Putamen (tissue), 1 donor: ENCODE measurements at places on chromosomes 4 and X.

DNA sequence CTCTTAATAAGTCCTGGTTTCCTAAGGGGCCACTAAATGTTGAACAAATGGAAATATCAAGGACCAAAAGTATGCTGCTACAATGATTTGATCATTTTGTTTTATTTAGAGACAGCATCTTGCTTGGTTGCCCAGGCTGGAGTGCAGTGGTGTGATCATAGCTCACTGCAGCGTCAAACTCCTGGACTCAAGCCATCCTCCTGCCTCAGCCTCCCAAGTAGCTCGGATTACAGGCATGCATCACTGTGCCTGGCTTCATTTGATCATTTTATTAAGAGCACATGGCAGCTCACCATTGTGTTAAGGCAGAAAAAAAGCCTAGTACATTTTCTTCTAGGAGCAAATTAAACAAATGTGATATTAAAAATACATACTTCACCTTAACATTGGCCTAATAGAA is 52.7 kb downstream of the DCLK2 start:
- DNase-seq = no peak

DNA sequence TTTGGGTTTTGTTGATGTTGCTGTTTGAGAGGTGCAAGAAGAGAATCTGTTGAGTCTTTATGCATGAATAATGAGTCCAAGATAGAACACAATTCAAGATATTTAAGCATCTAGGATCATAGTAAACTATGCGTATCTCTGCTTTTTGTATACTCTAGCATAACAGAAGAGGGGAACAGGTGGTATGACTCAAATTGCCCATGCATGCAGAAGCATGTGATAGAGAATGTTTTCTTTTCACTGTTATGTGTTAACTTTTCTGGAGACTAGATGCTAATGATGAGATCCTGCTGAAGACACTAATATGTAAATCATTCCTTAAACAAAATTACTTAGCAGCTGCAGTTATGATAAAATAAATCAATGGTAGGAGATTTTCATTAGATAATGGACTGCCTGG is 165.3 kb upstream of the FTHL17 start:
- no peak for DNase-seq

DNA sequence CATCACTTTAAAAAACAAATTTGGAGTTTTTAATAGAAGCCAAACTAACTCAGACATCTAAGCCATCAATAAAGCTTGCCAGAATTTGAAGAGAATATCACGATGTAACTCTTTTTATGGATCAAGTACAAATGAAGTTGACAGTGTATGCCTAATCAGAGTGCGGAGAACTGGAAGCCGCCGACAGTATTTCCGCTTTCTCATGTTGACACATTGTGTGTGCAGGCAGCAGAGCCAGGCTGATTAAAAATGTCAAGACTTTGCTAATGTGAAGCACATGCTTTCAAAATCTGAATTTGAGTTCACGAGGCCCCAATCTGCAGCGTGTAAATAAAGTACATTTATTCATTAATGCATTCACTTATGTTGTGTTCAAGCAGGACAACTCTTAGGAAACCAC is 161.2 kb downstream of the TENM3 start:
- DNase-seq = no peak

- DNase-seq = no peak
Observed at GRCh38 chr4:140253556-140254027, 99.6 kb upstream of the MAML3 start.

DNA sequence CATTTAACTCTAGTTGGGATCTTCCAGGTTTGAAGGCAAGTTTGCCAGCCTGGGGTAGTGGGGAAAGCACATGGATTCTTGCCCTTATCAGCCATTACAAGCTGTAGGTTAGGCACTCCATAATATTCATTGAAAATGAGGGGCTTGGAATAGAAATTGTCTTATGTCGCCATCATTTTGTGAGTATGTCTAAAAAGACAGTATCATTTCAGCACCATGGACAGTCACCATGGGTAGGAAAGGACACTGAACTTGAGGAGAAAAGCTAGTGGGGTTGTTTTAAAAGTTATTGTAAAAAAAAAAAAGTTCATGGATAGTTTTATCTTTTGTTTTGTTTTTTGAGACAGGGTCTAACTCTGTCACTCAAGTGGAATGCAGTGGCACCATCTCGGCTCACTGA is 356.1 kb downstream of the HNRNPD start:
- DNase-seq = no peak

DNA sequence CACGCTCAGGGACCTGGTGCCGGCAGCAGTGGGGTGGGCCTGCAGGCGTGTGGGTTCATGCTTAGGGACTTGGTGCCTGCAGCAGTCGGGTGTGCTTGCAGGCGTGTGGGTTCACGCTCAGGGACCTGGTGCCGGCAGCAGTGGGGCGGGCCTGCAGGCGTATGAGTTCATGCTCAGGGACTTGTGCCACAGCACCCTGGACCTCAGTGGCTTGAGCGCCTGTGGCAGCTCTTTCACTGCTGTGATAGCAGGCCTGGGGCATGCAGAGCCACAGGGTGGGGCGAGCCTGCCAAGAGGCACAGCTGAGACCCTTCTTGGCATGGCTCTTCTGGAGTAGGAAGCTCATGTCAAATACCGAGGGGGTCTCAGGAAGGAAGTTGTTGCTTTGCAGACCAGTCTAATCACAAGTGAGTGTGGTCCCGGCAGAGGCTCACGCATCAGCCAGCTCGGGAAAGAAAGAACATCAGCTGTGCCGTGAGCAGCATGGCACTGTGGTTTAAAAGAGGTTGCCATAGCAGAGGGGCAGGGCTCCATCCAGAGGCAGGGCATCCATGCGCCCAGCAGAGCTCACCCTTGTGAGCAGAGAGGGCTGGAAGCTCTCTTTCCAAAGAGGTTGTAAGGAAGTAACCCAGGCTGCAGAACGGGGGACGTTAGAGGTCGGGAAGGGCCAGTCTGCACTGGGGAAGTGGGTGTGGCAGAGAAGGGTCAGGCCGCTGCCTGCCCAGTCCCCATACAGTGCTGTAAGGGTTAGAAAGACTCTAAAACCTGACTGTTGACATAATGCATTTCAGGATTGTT is 21.1 kb downstream of the PIGG start:
- no peak for DNase-seq

GRCh38 chrX:134161162-134161561 is 75.8 kb upstream of the CCDC160 start:
- no peak for DNase-seq

GRCh38 chr4:53307210-53307609 is 58.7 kb downstream of the SCFD2 start:
- DNase-seq = no peak

GRCh38 chr4:159097785-159098184 is 5.1 kb upstream of the RAPGEF2 start:
- DNase-seq = no peak

- no peak for DNase-seq
Observed at GRCh38 chr4:176971576-176972115, 178.9 kb upstream of the VEGFC start.

- no peak for DNase-seq
Observed at GRCh38 chrX:20028588-20028987, 37.7 kb upstream of the BCLAF3 start.

DNA sequence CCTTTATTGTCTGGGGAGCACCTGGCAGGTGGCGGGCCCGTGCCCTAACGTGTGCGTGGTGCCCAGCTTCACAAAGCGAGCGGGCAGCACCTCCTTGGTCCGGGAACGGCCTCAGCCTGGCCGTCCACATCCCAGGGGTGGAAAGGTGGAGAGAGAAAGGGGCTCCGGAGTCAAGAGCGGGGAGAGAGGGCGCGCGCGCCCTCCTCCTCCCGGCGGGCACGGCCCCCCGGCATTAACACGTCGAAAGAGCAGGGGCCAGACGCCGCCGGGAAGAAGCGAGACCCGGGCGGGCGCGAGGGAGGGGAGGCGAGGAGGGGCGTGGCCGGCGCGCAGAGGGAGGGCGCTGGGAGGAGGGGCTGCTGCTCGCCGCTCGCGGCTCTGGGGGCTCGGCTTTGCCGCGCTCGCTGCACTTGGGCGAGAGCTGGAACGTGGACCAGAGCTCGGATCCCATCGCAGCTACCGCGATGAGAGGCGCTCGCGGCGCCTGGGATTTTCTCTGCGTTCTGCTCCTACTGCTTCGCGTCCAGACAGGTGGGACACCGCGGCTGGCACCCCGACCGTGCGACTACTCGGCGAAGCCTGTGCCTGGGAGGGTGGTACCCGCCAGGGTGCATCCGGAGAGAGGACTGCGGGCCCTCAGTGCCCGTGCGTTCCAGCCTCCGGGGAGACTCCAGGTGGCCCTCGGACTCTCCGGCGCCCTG is at the start of gene KIT:
KIT (plus strand) TSS at position 407 of the 701 bp plus-strand sequence; CDS start at position 465, 58 bp downstream.
- DNase-seq = peak; percentile 39

DNA sequence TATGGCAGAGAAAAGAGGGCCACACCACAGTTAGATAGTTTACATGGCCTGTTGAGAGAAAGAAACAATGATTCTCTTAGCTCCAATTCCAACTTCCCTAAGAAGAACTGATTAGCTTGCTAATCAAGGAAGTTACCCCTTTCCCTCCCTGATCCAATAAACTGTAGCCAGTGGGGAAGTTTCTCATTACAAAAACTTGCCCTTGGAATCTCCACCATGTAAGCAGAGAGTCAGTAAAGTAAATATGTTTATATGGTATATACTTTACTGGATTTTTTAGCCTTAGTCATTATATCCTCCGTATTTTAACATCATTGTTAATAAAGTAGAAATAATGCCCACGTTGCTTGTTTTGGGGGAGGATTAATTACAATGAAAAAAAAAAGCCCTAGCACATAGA is 7.7 kb upstream of the ADGRL3 start:
- no peak for DNase-seq

GRCh38 chr4:138555108-138555507 is 313.0 kb upstream of the SLC7A11 start:
- DNase-seq = no peak

- peak; percentile 49 for DNase-seq
Observed at GRCh38 chr4:110196206-110196870, 2.1 kb downstream of the ELOVL6 start.

DNA sequence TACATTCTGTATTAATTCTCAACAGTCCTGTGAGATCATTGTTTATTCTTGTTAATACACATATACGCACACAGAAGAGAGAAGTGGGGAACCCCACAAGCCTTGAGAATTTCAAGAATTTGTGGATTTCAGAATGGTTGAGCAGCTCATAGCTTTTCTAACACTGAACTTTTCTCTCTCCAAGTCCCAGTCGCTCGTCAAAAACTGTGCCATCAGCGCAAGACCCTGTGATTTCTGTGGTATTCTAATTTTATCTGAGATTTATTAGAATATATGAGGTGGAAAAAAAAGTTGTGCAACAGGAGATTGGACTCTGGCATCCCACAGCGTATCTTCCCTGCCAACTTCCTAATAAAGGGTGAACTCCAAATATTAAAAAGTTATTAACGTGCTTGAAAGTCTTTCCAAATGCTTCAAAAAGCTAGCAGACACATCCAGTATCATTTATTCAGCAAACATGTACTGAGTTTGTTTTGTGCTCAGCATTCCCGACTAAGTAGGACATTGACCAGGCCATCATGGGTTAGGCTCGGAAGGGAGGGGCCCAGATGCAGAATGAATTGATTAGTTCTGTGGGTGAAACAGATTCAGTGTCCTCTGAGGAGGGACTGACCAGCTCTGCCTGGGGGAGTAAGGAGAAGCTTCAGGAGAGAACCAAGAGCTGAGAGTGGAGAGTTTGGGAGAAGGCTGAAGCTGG is 165.6 kb downstream of the CBR4 start:
- no peak for DNase-seq

- no peak for DNase-seq
Observed at GRCh38 chr4:98909646-98910401, 19.1 kb downstream of the EIF4E start.

DNA sequence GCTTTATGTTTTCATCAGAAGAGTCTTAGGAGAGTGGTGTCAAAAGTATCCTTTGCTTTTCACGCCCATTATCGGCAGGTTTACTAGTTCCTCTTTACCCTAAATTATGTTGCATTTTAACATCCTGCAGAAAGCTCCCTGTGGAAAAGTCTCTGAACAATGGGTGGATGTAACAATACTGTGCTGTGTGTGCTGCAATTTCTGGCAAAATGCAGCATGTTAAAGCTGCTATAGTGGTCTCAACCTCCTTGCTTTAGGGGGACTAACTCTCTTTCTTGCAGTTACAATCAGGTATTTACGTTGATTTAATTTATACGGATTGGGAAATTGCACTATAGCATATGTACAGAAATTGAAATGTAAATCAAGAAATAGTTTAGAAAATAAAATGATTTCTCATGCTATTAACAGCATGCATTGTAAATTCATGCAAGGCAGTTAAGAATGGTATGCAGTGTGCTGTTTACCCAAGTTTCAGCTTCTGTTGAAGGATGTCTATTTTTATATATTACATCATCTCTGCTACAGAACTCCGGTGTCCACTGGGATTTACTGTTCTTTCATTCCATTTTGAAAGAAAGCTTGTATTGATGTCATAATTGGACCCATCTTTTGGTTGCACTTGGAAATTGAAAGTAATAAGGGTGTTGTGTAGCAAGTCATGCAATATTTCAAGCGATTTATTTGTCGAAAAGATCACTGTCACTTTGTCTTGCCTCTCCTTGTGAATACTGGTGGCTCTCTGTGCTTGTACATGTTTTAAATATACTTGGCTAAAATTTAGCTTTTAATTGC is 145.7 kb downstream of the RAPGEF2 start:
- peak; percentile 83 for DNase-seq

- DNase-seq = no peak
Observed at GRCh38 chr4:145182222-145182621, 1.8 kb upstream of the OTUD4 start.

- DNase-seq = no peak
Observed at GRCh38 chr4:113759696-113760093, 1.8 kb downstream of the CAMK2D start.

DNA sequence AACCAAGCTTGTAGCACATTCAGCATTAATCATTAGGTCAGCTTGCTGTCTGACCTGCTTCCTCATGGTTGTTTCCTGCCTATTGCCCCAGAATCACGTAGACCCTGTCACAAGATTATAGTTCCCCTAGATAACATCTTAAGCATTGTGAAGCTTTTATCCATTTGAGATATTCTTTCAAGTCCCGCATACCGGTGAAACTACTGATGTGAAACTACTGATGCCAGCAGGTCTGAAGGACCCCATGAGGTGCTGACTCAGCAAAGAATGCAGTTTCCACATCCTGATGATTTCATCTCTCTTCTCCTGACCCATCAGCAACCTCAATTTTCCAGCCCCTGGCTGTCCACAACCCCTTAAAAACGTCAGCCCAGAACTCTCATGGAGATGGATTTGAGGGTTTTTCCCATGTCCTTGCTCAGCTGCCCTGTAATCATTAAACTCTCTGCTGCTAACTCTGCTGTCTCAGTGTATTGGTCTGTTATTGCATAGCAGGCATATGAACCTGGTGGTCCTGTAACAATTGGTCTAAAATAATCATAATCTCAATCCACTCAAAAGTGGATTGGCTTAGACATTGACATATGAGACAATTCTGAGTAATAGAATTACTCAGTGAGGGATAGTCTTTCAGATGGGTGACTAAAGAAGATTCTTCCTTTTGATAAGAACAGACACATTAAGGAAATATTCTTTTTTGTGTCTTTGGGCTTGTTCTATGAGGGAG is 26.3 kb upstream of the UBA6 start:
- DNase-seq = no peak
